ENCODE measurements at places on chromosomes 5 and 9.

- no peak for DNase-seq
Observed at GRCh38 chr9:101068696-101069095, 40.2 kb downstream of the PLPPR1 start.

GRCh38 chr5:59161221-59162105 is 578.6 kb downstream of the RAB3C start:
- no peak for DNase-seq

GRCh38 chr5:170623576-170624181 is 119.9 kb downstream of the KCNIP1 start:
- peak; percentile 59 for DNase-seq

GRCh38 chr9:114960276-114960675 is 29.9 kb upstream of the TNFSF8 start:
- DNase-seq: no peak

GRCh38 chr5:173323799-173324114 is 4.5 kb downstream of the STC2 start:
- DNase-seq: no peak

GRCh38 chr5:165631235-165631634 is 2125.8 kb downstream of the MAT2B start:
- no peak for DNase-seq

DNA sequence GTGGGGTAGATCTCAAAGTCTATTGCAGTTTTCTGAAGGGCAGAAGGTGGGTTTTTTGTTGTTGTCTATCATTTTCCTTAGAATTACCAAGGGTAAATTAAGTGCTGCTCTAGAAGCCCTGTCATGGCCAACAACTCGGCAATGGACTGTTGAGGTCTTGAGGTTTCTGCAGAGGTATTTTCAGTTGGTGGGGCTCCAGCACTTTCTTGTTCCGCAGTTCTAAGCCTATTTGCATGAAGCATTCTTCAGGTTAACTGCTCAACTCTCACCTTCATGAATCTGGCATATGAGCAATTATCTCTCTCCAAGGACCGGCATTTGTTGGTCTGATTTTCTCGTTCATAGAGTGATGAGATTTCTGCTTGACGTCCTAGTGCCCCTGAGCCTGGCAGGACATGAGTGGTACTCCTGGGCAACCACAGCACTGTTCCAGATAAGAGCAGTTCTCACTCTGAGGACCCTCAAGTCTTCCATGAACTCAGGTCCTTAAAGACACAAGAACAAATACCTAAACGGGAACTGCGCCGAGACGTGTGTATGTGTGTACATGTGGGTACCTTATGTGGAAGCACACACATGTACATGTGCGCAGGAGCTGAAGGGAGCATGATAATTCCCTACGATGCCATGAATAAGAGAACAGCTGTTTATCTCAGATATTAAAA is 544.5 kb downstream of the CSNK1G3 start:
- DNase-seq: peak; percentile 71

- no peak for DNase-seq
Observed at GRCh38 chr9:115786321-115786720, 367.3 kb upstream of the PAPPA start.

GRCh38 chr5:53936481-53937352 is 373.7 kb downstream of the ARL15 start:
- DNase-seq: no peak

- peak; percentile 69 for DNase-seq
Observed at GRCh38 chr5:68274847-68275651, 59.5 kb downstream of the PIK3R1 start.

GRCh38 chr5:96652769-96653454 is 9.3 kb upstream of the CAST start:
- DNase-seq: no peak

GRCh38 chr5:150058480-150059126 is 27.8 kb downstream of the CSF1R start:
- DNase-seq: no peak

GRCh38 chr9:92775466-92775865 is 10.8 kb upstream of the BICD2 start:
- no peak for DNase-seq

- DNase-seq: no peak
Observed at GRCh38 chr5:126398791-126399190, 24.4 kb upstream of the GRAMD2B start.

GRCh38 chr5:127683008-127683407 is 20.2 kb upstream of the CCDC192 start:
- DNase-seq: no peak

DNA sequence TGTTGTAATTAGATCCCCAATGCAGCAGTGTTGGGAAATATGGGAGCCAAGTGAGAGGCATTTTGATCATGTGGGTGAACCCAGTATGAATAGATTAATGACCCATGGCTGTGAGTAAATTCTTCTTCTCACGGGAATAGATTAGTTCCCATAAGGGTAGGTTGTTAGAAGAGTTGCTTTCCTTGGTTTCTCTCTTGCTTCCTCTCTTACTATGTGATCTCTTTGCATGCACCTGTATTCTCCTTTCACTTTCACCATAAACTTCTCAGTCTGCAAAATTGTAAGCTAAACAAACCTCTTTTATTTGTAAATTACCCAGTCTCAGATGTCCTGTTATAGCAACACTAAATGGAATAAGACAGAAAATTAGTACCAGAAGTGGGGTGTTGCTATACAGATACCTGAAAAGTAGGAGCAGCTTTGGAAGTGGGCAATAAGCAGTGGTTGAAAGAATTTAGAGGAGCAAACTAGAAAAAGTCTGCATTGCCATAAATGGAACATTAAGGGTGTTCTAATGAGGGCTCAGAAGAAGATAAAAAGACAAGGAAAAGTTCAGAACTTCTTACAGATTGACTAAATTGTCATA is 1090.0 kb upstream of the ARRDC3 start:
- no peak for DNase-seq

DNA sequence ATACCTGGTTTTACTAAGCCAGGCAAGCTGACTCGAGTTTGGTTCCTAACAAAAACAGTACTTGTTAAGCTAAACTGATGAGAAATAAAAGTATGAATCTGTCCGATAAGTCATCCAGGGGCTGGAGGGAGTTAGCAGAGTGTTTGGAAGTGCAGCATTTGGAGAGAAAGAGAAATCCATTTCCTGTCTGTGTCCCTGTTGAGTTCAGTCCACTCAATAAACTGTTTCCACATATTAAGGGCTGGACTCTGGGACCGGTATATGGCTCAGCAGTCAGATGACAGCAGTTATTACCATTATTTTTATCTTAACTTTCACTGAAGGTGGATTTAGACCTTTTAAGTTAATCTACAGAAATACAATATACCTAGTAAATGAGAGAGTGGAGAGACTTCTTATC is 130.6 kb upstream of the ADRA1B start:
- no peak for DNase-seq

- DNase-seq: no peak
Observed at GRCh38 chr9:84778570-84778969, 109.0 kb downstream of the NTRK2 start.

DNA sequence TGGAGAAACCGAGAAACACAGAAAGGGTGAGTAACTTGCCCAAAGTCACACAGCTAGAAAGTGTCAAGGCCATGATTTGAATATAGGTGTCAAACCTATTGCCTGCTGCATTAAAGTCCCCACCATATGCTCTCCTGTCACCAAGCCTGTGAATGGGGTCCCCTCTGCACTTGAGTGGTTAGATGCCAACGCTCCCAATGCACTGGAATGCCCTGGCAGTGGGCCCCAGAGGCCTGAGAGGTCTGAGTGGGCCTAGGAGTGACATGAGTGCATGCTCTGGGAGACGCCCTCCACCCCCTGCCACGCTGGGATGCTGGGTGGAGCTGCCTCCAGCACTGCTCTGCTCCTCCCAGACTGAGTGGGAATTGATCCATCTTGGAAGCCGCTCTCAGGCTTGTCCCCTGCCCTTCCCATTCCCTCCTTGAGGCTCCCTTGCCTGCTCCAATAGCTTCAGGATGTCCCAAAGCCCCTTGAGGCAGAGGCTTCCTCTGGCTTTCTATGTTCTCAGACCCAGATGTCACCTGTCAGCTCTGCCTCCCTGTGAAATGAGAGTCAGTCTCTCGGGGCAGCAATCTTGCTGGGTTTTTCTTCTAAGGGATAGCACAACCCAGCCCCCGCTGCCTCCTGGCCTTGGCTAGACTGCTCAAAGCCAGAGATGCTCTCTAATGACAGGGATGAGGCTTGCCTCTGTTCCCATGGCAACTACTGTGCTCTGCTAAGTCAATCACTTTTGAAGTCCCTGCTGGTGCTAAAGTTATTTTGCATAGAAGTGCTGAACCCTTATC is 6.6 kb upstream of the ARSI start:
- DNase-seq: peak; percentile 9

DNA sequence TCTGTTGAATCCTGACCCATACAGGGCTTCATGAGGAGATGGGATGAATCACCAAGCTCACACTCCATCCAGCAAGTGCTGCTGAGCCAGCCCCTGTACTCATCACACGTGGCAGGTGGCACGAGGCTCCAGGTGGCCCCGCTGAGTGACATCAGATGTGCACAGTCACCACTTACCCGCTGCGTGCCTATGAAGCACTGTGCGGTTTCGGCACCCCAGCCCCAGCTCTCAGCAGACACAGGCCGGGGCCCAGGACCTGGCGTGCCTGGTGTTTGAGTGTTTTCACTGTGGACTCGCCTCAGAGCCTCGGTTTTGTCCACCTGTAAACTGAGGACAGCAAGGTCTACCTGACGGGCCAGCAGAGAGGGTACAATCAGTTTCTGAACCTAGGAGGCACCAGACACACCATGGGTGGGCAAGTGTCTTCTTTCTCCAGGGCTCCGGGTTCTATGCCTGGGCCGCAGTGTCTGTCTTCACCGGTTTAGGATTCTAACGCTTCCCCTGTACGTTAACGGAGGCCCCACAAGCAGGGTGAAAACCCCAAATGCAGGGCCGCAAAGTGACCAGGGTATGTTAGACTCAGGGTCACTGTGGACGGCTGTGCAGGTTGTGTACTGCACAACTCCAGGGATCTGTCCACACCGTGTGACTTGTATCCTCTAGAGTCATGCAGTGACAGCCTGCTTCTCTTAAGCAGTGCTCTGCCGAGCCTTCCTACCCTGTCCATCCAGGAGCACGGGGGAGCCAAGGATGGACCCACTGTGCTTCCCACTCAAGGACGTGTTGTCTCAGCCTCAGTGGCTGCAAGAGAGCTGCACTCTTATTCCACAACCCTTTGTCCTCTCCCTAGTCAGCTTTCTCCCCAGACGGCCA is 44.3 kb upstream of the COL5A1 start:
- no peak for DNase-seq

GRCh38 chr5:173310218-173310769 is 17.9 kb downstream of the STC2 start:
- DNase-seq: no peak

- peak; percentile 69 for DNase-seq
Observed at GRCh38 chr9:136546697-136547501, 1.1 kb upstream of the NOTCH1 start.

- no peak for DNase-seq
Observed at GRCh38 chr9:122392714-122393113, 21.9 kb downstream of the PTGS1 start.

DNA sequence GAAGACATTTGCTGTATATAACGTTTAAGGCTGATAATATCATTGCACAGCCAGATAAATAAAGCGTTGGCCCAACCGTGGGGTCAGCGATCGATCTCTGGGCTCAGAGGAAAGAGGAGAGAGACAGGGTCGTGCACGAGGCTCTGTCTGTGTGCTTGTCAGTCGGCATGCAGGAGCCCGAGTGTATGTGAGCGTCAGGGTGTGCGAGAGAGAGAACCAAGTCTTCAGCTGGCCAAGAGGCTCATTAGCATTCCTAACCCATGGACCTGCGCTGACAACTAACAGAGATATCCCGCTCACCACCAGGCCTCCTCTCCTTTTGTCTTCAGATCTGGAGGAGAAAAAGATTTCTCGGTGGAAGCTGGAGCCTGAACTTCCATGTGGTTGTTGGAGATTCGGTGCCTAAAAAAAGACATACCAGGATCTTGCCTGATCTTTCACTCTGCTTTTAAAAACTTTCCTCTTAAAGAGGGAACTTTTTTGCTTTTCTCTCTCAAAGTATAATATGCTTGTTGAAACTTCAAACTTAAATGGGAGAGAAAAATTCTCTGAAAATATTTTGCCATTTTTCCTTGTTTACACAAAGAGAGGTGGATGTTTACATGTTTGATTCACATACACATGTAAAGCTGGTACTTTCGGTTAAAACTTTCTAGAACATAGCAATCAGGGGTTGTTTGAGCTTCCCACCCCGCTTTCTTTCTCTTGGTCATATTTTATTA is 16.5 kb downstream of the NR2F1 start:
- no peak for DNase-seq

- DNase-seq: no peak
Observed at GRCh38 chr9:94922098-94922607, 195.7 kb downstream of the AOPEP start.

All from GM12865 (cell line).